ENCODE measurements at places on chromosomes 4 and X.

GRCh38 chrX:39156051-39156450 lies 354.8 kb downstream of the MID1IP1 start:
- no peak for DNase-seq

DNA sequence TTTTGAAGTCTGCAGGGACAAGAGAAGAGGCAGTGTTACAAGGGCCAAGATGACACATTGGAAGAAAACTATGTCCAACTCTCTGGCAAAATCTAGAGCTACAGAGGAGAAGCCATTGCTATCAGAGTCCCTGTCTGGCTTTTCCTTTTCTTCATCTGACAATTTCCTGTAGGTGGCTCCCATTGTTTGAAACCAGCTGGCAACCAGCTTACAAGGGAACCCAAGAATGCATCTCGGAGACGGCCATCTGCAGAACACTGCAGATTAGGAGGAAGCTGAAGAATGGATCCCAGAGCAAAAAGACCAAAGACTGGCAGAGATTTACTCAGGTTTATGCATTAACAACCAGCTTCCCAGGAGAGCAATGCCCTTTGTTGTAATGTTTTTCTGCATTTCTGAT lies 216.2 kb upstream of the CTSO start:
- no peak for DNase-seq

GRCh38 chr4:6811165-6811564 lies 28.6 kb downstream of the KIAA0232 start:
- no peak for DNase-seq

DNA sequence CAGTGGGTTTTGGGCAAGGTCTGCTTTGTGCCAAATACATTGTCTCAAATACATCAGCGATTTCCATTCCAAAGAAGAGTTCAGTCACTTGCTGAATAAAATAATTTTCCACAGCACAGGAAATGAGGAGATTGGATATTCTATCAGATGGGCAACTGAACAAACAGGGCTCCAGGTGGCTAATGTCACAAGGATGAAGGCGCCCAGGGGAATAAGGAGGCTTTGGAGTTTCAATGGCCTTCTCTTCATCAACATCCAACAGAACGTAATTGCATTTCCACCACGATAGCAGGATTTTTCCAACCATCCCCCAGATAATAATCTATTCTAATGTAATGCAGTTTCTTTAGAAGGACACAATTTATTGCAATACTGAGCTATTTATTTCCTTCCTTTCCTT lies 104.7 kb upstream of the KLHL13 start:
- DNase-seq, result no peak

- DNase-seq, result no peak
Measured at GRCh38 chr4:22573641-22574040, 57.8 kb upstream of the ADGRA3 start.
